ENCODE measurements at places on chromosomes 4 and X.

- DNase-seq = peak; percentile 29
Measured at GRCh38 chr4:184007891-184008290, 102.8 kb downstream of the STOX2 start.

DNA sequence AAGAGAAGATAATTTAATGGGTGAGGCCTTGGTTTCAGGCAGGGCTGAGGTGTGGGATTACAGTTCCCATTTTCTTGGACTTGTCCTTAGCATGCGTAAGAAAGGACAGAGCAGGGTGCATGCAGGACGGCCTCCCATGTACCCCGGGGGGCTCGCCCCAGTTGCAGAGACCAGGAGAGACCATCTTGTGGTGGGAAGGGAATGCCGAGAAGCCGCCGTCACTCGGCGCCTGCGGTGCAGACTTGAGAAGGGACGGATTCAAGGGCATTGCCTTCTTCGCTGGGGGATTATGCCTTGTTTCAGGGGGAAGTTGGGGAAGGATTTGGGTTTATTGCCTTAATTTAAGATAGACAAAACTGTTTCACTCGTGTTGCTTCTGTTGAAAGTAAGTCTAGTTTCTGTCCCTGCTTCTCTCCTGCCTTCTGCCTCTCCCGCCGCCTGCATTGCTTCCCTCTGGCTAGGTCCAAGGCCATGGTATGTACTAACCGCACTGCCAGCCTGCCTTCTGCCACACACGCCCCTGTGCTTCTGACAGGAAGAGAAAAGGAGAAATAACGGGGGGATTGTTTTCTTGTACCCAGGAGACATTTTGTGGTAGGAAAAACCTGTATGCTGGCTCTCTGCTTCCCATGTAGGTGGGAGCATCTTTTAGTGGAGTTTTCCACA is 175.9 kb downstream of the DCLK2 start:
- DNase-seq = no peak

GRCh38 chrX:121008920-121009319 is 23.4 kb upstream of the CT47A1 start:
- no peak for DNase-seq

GRCh38 chr4:158814636-158815330 is 46.0 kb downstream of the FNIP2 start:
- peak; percentile 76 for DNase-seq

- no peak for DNase-seq
Measured at GRCh38 chr4:75042601-75043208, 109.8 kb downstream of the PARM1 start.

- no peak for DNase-seq
Measured at GRCh38 chrX:148448686-148449085, 51.7 kb upstream of the AFF2 start.

DNA sequence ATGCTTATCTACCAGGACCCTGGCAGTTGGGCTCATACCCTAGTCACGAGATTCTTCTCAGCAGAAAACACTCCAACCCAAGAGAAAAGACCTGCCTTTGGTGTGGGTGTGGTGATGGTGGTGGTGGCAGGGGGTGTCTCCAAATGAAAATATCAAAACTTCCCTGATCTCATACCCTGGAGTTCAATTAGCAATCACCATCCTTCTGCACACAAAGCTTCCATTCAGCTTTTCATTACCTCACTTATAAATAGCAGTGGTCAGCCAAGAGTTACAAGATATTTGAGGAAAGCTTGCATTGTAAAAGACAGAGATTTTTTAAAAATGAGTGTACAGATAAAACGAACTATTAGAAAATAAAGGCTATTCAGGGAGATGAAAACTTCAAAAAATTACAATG is 580.8 kb upstream of the MAGEB2 start:
- DNase-seq = no peak

DNA sequence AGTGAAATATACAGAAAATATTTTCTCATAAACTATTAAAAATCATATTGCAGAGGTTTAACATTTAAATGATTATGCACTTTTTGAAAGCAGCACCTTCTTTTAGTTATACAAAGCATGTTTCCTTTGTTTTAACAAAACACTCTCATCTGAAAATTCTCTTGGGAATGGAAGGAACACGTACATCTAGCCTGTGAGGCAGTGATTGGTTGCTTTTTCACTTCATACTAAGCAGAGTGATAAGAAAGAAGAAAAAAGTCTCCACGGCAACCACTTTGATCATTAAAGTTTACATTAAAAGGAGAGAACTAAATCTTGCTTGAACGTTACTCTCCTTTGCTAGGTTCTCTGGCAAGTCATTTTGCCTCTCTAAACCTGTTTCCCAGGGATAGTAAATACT is 41.7 kb upstream of the H2AZ1 start:
- DNase-seq = no peak

GRCh38 chr4:1490654-1491327 is 84.5 kb upstream of the NKX1-1 start:
- DNase-seq = no peak

GRCh38 chr4:30714408-30715031 is 5.6 kb upstream of the PCDH7 start:
- DNase-seq = peak; percentile 45

- DNase-seq = peak; percentile 83
Measured at GRCh38 chr4:99979872-99980271, 29.8 kb upstream of the H2AZ1 start.

GRCh38 chr4:71230271-71231128 is 108.3 kb upstream of the SLC4A4 start:
- peak; percentile 49 for DNase-seq

GRCh38 chr4:155794589-155795236 is 35.9 kb downstream of the GUCY1B1 start:
- DNase-seq = no peak

GRCh38 chrX:33252306-33252825 is 41.0 kb upstream of the DMD start:
- peak; percentile 0 for DNase-seq

DNA sequence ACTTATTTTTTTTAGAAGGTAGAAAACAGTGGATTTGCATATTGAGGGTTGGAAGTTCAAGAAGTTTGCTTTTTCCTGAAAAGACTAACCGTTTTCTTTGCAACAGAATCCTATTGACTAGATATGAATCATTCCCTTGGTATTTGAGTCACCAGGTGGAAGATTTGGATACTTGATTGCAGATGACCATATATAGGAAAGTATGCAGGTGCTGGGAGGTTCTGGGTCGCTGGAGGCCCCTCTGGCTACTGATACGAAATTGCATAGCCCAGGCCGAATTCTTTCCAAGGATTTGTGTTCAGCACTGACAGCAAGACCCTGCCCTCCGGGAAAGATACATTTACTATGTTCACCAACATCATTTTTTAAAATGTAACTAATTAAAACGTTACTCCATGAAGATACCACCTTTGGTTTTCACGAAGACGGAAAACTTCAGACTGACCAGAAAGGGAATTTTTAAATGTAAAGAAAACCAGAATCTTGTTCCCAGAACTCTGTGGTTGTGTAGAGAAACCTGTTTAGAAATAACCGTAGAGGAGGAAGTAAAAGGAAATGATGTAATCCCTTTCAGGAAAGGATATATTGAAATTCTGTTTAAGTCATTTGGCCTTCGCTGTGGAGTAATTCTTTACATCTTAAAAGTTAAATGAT is 946 bp downstream of the ANXA3 start:
- DNase-seq = peak; percentile 24

DNA sequence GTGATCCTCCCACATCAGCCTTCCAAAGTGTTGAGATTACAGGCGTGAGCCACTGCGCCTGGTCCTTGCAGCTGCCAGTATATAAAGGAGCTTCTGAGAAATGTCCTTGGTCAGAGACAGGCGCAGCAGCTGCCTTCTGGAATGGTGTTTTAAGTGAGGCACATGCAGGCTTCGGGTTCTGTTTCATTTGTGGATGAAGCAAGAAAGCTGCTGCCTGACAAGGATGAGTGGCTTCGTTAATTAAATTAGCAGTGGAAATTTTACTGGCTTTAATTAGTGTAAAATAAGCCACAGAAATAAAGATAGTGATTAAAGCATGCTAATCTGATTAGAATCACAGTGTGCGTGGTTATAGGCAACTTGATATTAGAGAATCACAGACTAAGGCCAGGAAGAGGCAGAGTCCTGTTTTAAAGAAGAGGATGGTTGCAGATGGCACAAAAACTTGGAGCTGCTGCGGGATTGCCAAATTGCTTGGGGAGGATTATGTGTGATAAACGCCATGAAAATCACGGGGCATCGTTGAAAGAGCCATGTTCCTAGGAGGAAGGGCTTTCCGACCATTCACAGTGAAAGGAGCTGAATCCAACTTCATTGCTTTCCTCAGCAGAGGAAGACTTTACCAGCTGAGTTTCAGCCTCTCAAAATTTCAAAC is 348.4 kb upstream of the FAT1 start:
- DNase-seq = peak; percentile 14

- no peak for DNase-seq
Measured at GRCh38 chr4:94595013-94595412, 143.3 kb downstream of the PDLIM5 start.

GRCh38 chr4:54101190-54102041 is 1.5 kb downstream of the GSX2 start:
- no peak for DNase-seq

DNA sequence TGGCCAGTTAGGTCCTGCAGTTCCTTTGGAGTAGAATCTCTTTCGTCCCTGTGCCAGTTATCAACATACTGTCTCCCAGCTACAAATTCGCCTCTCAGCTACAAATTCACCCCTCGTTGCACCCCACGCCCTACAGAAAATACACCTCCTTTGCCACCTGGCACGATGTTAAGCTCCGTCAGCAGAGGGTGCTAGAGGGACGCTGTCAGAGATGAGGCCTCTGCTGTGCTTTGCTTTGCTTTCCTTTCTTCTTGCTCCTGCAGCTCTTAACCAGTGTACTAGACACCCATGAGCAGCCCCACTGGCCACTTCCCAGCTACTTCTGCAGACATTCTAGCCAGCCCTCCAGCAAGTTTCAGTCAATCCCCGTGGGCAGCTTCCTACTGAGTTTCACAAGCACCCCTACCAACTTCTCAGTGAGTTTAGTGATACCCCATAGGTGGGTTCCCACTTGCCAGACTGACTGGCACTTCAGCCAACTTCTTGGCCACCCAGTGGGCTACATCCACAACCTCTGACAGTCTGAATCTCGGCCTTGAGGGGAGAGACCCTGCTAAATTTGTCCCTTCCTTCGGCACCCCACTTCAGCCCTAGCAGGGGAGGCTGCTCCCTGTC is 21.8 kb downstream of the HAUS3 start:
- DNase-seq = peak; percentile 62

- DNase-seq = no peak
Measured at GRCh38 chr4:142475663-142476062, 370.4 kb downstream of the INPP4B start.

GRCh38 chr4:101020956-101021355 is 326.4 kb downstream of the PPP3CA start:
- peak; percentile 58 for DNase-seq

DNA sequence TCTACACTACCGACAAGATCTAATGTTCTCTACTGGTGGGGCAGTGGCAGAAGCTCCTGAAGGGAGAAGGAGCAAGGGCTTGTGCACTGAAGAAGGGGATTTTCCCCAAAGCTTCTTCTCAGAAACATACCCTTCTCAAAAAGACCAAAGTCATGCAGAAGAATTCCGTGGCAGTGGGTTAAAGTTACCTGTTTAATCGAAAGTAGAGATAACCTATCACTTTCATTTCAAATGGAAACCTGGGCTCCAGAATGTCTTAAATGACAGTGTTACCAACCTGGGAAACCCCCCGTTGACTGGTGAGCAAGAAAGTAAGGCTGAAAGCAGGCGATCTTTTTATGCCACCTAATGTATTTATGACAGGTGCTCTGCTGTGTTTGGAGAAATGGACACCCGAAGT is 92.5 kb upstream of the TEX13D start:
- no peak for DNase-seq

- DNase-seq = no peak
Measured at GRCh38 chrX:13001961-13002671, 27.2 kb downstream of the TMSB4X start.

GRCh38 chr4:82362565-82362964 is 11.2 kb downstream of the HNRNPD start:
- DNase-seq = no peak

DNA sequence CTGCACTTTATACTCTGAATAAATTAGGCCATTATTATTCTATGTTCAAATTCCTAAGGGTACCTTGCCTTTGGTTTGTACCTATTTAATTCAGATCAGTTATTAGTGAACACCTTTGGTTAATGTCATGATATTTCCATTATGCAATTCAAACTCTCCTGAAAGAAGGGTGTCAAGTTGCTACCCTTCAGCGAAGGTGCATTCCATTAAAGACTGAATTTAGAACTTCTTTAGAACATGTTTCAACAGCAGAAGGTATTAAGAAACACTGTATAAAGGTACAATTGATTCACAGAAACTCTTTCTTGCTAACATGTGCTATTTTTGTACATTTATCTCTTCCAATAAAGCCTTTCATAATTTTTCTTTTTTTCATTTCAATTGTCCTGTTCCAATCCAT is 1545.4 kb upstream of the PCDH10 start:
- DNase-seq = no peak

- DNase-seq = peak; percentile 62
Measured at GRCh38 chrX:637660-638481, 7.3 kb downstream of the SHOX start.
